Stimulated activated CD4-positive, alpha-beta T cell treated with anti-CD3 and anti-CD28 coated beads, Interleukin-15, amount 100 ng/mL, for 24 hours (primary cell): ENCODE measurements at places on chromosomes 3 and 15.

DNA sequence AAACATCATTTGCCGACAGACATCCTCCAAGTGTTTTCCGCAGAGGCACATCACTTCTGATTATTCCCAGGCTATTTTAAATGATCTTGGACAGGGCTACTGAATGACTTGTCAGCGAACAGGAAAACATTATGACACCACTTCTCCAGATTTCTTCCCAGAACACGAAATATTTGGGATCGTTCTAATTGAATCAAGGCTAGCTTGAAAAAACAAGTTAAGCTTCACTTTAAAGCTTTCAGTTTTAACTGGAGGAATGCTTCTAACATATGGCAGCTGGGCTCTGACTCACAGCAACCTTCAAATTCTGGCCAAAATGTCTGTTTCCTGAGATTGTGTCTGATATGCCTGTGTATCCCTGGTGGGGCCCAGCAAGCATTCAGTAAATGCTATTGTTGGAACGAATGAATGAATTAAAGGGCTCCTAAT is 127.0 kb upstream of the ICE2 start:
- no peak for DNase-seq

GRCh38 chr3:100533176-100533575 is 40.8 kb downstream of the TMEM45A start:
- no peak for DNase-seq

DNA sequence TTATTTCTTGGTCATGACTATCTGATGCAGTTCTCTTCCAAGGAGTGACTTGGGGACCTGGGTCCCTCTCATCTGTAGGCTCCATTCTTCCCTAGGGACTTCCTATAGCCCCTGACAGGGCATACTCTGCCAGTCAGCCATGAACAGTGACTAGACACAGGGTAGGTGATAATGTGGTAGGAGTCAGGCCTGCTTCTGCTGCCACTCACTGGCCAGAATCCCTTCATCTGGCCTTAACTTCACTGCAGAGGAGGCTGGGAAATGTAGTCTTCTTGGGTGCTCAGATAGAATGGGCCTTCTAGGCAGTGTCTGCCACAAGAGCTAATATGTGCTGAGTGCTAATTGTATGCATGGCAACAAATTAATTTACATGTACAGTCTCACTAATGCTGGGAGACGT is 84.5 kb downstream of the CACNA2D3 start:
- no peak for DNase-seq

DNA sequence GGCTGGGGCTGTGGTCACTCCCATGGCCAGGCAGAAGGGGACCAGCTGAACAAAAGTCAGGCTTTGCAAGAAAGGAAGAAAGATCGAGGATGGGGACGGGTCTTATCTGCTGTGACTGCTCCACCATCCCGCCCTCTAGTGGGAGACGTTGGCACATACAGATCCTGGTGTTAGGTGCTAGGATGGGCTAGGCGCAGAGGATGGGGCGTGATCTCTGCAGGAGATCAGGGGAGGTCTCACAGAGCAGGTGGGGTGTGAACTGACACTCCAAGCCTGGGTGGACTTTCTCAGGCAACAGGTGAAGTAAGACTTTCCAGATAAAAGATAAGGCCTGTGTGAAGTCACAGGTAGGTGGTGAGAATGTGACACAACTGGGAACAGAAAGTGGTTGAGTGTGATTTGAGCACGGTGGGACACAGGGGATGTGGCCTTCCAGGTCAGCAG is 141.9 kb upstream of the SMAD3 start:
- DNase-seq: peak; percentile 63

GRCh38 chr3:39962581-39962980 is 153.2 kb downstream of the MYRIP start:
- no peak for DNase-seq

DNA sequence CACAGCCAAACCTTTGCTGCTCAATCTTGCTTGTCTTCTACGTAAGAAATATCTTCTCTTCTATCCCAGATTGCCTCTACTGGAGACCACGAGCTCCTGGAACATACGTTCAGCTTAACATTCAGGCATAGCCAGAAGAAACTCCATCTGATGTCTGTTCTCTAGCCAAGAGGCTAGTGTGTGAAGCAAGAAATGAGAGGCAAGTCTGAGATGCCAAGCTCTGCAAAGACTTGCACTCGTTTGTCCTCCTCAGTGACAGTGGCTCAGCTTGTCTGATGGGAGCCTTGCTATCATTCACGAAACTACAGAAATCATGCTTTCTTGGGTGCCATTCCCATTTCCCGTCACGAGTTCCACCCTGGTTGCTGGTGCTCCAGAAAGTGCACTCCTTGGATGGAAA is at the start of gene SCN10A:
Gene SCN10A (minus strand): TSS at position 192 of the 400 bp plus-strand sequence. CDS start 22,207 bp downstream, outside the sequence.
- DNase-seq: no peak
